ENCODE measurements at places on chromosomes 3 and 15. TPM values are rescaled to one million over a fixed set of nuclear protein-coding genes. Genes with fewer than 3 reads are reported as not detected.

The GUCA1C gene
- total RNA-seq, result not detected

The MKRN2OS gene
- total RNA-seq, result not detected

The IRAK2 gene
- 14.4 TPM for total RNA-seq

The CYP1A2 gene
- not detected for total RNA-seq

The SCAANT1 gene
- not detected for total RNA-seq

The AGBL1 gene
- not detected for total RNA-seq

The CEP70 gene
- 17.2 TPM for total RNA-seq

The IREB2 gene
- total RNA-seq, result 33.9 TPM

The EOMES gene
- 0.68 TPM for total RNA-seq

The GOLGA8G gene
- not detected for total RNA-seq

The TRIM42 gene
- total RNA-seq, result not detected

The LPCAT4 gene
- total RNA-seq, result 14.8 TPM

The CD200R1L gene
- not detected for total RNA-seq

The FSIP1 gene
- 1.0 TPM for total RNA-seq

The SMAD6 gene
- 11.9 TPM for total RNA-seq

All from subcutaneous adipose tissue (tissue), 4 donors.